ENCODE measurements at places on chromosomes 16 and 17. TPM values are rescaled to one million over a fixed set of nuclear protein-coding genes. Genes with fewer than 3 reads are reported as not detected.

DNA sequence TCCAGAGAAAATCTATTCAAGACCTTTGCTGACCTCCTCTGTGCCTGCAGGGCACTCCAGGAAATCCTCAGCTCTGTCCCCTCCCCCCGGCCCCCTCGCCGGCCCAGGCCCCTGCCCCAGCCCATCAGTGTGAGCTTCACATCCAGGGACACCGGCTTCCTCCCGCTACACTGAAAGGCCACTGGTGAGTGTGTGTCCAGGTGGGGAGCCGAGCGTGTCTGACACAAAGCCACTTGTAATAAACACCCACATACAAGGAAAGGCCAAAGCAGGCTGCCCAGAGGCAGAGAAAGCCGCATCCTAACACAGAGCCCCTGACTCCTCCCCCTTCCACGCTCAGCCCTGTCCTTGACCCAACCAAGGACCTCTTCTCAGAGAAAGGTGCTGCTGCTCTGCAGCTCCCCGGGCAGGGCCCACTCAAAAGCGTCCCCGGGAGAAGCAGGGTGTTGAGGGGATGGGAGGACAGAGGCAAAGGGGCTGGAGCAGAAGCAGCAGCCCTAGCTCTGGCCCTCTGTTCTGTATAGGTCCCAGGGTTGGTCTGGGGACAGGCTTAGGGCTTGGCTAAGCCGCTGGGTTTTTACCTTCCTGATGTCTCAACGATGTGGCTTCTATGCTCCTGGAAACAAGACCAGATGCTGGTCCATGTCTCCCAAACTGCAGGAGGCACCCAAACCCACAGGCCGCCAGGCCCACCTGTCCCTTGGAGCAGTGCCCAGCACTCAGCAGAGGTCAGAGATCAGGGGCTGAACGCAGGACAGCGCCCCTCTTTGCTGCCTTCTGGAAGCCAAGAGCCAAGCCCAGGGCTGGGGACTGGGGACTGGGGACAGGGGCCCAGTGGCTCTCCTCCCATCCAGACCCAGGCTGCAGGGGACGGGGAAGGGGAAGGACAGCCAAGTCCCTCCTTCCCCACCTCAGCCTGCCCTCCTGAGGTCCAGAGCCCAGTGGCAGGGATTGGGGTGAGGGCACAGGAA is 15.3 kb downstream of the MNT start:
- no peak for DNase-seq

DNA sequence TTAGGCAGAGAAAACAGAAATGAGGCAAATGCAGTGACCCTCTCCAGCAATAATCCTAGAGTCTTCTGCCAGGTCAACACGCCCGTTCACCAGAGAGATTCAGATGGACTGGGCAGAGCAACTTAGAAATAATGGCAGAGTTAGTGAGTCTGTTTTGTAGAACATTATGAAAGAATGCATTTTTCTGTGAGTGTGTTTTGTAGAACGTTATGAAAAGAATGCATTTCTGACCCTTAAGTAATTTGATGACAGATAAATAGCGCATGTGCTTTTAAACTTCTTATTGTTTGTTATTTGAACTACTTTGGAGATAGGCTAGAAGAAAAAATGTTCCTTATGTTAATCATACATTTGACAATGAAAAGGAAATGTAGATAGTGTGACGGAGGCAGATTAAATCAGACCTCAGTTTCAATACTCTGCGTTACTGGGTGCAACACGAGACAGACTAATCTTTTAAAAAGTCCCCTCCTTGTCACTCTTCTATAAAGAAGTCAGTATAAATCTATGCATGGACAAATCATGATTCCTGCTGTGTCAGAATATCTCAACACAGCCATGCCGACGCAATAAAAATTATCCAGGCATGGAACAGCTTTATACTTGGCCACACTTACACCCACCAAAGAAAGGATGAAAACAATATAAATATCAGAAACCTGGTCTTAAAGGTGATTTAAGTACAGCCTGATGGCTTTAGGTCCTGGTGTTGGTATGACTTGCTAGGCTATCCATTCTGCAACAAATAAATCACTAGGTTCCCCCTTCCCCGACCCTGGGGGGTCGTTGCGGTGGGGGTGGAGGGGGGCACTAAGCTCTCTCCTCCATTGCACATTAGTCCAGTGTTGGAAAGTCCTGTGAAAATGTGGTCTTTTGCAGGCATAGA is 47.8 kb downstream of the MARCHF10 start:
- DNase-seq = peak; percentile 61

GRCh38 chr17:16352303-16352666 is 984 bp downstream of the CENPV start:
- DNase-seq = no peak

GRCh38 chr16:980595-980854 is 1.0 kb upstream of the SOX8 start:
- no peak for DNase-seq

PLXDC1 gene
- not detected for total RNA-seq

- peak; percentile 74 for DNase-seq
Observed at GRCh38 chr17:75010683-75011400, 1.6 kb upstream of the MRPL58 start.
